ENCODE measurements at places on chromosomes 3 and 15. TPM values are rescaled to one million over a fixed set of nuclear protein-coding genes. Genes with fewer than 3 reads are reported as not detected.

CIB2 gene
- total RNA-seq, result 1.2 TPM

SERPINI2 gene
- total RNA-seq, result not detected

FAM174B gene
- 1.8 TPM for total RNA-seq

NOX5 gene
- 0.06 TPM for total RNA-seq

CTXN2 gene
- total RNA-seq, result not detected

DNA sequence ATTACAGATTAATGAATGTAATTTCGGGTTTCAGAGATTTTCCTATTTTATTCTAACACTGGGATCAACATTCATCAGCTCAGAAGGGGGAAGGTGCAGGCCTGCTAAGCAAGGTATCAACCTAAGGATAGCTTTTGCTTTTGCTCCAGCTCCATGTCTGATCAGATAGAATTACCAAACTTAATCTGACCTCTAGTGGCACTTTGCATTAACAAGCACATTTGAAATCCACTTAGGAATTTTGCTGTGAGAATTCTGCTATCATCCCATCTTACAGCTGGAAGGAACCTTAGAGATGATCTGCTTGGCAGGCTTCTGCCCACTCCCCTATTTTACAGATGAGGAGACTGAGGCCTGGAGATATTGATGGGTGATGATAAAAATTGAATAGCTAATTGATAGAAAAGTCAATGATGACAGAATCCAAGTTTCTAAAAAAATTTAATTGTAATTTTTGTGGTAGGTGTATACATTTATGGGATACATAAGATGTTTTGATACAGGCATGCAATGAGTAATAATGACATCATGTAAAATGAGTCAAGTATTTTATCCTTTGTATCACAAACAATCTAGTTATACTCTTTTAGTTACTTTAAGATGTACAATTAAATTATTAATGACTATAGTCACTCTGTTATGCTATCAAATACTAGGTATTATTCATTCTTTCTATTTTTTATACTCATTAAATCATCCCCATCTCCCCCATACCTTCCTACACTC, 209.2 kb upstream of the ZPLD1 start:
- DNase-seq, result no peak

GRCh38 chr3:32850226-32850625, 32.4 kb downstream of the TRIM71 start:
- no peak for DNase-seq

- DNase-seq, result no peak
Measured at GRCh38 chr15:76158226-76158625, 98.4 kb downstream of the TMEM266 start.

DNA sequence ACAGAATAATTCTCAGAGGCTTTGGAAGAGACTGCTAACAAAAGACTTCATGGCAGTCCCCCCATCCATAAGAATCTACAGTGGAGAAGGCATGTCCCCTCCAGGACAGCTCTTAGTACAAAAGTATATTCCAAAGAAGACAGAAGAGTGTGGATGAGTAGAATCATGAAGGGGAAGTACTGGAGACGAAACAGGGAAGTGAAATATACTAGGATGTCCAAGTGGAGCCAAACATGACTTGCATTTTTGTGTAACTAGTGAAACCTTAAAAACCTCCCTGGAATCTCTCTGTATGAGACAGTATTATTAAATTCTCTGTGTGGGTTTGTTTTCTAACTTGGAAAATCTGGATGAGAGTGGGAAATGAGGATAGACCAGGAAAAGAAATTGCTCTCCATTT, 312.4 kb downstream of the RSL24D1 start:
- no peak for DNase-seq

DNA sequence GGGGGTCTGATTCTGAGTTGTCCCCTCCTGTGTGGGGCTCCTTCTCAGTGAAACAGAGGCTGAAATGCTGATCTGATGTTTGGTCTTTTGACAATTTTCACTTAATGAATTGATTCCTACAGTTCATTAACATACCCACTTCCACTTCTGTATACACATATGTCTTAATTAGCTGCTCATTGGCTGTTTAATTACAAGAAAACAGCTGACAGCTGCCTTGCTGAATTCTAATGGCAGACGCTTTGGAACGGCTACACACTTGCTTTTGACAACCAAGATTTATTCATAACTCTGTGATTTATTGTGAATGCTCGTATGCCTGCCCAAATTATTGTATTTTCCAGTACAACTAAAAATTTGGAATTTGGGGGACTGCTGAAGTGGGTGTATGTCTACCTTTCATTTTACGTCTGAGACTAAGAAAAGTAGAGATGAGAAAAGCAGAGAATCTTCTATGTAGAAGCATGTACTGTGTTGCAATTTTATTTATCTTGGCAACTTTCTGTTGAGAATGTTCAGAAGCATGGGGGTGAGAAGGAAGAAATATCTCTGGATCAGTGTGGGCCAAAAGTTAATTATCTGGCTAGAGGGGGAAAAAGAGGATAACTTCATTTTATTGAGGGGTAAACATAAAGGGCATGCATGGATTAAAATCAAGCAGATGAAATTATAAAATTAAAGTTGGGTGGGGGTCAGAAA, 46.5 kb upstream of the ICE2 start:
- no peak for DNase-seq

- no peak for DNase-seq
Measured at GRCh38 chr3:72032441-72033135, 247.6 kb upstream of the PROK2 start.

DNA sequence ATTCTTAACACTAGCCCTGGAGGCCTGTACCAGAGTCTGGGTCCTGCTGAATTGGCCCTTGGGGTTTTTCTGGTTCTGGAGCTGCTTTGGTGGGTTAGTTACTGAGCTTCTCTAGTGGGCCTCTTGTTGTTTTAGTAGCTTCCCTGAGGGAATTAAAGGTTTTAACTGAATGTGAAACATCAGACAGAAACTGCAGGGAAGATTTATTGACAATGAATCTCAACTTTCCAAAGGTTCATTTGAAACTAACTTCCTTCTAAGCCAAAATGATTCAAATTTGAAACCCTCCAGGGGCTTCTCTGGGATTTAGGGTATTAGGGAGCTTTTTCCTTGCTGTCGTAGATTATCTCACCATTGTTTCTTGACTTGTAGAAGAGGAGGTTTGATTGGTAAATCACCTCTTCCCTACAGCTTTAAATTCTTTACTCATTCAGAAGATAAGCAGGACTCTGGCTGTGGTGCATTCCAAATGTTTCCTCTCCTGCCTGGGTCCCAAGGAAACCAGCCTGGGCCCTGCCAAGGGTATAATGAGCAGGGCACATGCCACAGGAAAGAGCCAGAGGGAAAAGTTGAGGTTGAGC, 71.0 kb downstream of the TP63 start:
- DNase-seq, result no peak

- peak; percentile 84 for DNase-seq
Measured at GRCh38 chr15:75597667-75598341, 18.7 kb upstream of the PTPN9 start.

DNA sequence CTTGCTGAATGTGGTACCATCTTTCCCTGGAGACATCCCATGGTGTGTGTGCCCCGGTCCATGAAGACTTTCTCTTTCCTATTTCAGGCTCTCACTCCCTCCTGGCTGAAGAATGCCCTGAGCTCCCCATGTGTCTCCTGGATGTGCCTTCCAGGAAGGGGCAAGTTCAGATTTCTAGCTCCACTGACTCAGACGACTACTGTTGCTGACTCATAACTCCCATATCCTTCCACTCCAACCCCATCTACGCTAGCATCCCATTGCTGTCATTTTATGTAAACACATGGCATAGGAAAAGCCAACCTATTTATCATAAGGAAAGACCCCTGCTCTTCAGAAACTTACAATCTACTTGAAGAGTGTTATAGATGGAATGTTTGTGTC, 95.0 kb downstream of the ADCY5 start:
- DNase-seq, result no peak

DNA sequence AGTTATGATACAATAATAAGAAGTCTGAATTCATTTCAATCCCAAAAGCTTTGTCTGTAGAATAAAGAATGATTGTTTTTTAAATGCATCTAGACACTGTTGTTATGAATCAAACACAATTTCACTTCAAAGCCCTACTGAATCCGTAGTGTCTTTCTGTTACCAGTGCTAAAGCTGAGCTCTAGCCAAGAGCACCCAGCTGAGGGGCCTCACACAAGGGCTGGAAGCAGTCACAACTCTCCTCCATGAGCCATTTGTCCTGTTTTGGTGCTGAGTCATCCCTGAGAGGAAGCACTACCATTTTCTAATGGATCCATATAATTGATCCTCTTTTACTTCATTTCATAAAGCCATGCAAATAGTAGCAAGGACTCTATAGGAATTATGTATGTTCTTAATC, 158.2 kb upstream of the ANKRD28 start:
- no peak for DNase-seq

All from activated CD8-positive, alpha-beta memory T cell treated with anti-CD3 and anti-CD28 coated beads, Interleukin-2, amount 10 ng/mL, durations not matched to agents 7 days and 5 days (primary cell).